GM12865 (cell line): ENCODE measurements at places on chromosomes 6 and 20.
A peak's percentile ranks its signal among the peaks of the same experiment; 100 is the strongest.

- DNase-seq = no peak
Measured at GRCh38 chr6:113489952-113490746, 367.0 kb upstream of the MARCKS start.

DNA sequence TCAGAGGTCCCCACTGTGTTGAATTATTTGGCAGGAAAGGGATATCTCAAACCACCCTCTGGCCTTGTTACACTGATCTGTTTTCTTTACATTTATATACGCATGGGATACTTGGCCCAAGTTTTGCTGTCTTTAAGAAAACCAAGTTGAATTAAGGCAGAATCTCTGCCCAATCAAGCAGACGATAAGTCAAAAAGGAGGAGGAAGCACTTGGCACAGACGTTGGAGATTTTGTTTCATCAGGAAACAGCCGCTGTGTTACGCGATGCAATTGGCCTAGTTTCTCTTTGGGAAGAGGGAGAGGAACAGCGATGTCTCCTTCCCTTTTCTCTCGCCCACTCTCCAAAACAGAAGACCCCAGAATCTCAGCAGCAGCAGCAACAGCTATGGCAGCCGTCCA, 20.2 kb upstream of the NAA20 start:
- DNase-seq = no peak

DNA sequence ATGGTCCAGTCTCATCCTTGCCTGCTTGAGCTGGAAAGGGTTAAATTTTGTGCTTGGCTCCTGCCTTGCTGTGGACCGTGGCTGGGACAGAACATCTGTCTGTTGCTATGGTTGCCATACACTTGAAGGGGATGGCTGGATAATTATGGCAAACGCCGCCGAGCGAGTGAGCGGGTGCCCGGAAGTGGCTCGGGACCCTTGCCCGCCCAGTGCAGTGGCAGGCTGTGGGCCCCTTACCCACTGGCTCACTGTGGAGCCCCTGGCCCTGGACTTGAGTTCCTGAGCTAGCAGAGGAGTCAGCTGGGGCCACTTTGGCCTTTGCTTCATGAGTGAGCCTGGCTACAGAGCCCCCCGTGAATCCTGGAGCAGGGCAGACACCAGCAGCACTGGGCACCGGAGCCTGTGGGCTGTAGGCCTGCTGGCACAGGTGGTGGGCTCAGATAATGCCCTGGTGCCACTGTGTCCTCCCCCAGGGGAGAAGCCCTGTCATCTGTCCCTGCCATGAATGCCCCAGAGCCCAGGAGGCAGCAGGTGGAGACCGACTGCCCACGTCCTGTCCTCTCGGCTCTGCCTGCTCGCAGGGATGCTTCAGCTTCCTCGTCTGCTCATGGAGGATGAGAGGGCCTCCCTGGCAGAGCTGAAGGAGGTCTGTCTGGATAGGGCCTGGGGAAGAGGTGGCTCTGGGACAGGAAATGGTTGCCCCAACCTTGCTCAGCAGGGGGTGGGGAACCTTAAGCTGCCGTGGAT, 25.5 kb upstream of the NOL4L start:
- no peak for DNase-seq

DNA sequence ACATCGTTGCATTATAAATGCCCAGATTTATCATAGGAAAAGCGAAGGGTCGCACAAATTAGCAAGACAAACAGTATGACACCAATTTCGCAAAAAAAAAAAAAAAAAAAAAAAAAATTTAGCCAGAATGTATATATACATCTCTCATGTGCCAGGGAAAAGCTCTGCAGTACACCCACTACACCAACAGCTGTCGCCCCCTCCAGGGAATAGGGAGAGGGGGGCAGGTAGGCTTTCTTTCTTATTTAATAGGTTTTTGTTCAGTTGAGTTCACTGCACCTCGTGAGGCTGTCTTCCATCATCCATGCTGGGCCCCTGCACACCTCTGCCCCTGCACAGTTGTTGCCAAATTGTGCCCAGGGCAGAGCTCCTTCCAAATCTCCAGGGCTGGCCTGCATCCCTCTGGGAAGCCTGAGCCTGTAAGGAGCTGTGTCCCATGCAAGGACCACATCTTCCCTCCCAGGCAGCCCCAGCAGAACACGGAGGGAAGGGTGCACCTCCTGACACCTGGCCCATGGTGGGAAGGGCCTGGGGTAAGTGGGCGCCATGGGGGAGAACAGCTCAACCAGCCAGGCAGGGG, 85.4 kb downstream of the NINL start:
- no peak for DNase-seq

- DNase-seq = no peak
Measured at GRCh38 chr6:157213907-157214565, 109.3 kb downstream of the TMEM242 start.

DNA sequence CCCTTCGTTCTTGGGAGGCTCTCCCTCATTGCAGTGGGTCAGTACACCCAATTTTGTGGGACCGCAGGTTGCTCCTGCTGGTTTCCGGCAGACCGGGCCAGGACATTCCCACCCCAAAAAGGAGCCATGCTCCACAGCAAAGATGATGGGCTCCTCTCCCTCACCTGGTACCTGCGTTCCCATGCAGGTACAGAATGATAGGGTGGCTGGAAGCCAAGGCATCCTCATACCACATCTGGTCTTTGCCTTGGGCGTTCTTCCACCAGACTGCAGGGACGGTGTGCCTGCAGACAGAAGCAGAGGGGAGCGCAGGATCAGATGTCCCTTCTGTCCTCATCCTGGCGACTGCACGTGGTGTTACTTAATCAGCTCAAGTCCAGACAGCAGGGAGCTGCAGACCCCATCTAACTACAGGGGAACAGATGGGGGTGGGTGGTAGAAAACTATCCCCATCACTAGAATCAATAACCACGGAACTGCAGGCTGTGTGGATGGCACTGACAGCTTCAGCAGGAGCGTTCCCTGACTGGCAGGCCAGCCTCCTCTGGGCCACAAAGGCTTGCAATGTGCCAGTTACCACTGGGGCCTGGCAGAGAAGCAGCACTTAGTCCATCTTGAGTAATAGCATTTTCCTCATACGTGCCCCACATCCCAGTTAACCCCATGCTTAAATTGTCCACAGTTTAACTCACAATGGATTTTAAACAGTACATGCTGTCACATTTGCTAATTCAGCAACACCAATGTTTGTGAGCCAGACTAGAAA, 70.4 kb downstream of the ABHD12 start:
- DNase-seq = no peak

DNA sequence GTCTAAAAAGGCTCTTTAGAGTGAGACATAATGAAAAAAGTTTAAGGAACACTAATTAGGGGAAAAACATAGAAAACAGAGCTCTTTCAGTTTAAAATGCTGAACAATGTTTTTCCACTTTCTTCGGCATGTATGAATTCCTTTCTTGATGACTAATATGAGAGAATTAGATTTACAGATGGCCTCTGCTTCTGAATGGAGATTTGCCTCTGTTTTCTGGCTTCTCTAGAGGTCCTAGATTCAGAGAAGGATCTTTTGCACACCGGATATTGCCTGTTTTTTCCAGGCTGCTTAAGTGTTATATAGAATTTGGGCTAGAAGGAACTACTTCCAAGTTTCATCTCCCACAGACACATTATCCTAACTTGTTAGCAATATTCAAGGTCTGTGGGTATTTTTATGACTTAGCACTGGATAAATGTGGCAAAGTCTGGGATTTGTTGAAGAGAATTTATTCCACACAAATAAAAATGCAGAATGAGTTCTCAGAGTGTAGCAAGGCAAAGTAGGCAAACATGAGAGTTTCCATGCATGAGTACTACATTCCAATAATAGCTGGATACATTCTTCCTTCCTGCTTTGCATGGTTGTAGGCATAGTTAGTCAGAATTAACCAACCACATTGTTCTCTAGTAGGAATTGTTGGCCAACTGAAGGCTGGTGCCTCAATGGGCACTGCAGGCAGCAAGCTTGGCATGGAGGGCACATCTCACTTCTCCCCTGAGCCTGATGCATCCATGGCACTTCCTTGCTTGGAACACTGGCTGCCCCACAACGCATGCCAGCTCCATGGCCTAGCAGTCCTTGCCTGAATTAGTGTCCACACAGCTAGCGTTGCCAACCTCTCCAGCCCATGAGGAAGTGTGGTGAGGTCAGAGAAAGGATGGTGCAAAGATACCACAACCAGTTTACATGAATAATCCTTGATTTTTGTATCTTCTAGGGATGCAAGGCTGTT, 224.2 kb downstream of the CLIC5 start:
- DNase-seq = no peak

- no peak for DNase-seq
Measured at GRCh38 chr6:116012471-116012949, 48.2 kb downstream of the FRK start.

GRCh38 chr20:58742668-58743566, 50.3 kb downstream of the NPEPL1 start:
- DNase-seq = no peak

DNA sequence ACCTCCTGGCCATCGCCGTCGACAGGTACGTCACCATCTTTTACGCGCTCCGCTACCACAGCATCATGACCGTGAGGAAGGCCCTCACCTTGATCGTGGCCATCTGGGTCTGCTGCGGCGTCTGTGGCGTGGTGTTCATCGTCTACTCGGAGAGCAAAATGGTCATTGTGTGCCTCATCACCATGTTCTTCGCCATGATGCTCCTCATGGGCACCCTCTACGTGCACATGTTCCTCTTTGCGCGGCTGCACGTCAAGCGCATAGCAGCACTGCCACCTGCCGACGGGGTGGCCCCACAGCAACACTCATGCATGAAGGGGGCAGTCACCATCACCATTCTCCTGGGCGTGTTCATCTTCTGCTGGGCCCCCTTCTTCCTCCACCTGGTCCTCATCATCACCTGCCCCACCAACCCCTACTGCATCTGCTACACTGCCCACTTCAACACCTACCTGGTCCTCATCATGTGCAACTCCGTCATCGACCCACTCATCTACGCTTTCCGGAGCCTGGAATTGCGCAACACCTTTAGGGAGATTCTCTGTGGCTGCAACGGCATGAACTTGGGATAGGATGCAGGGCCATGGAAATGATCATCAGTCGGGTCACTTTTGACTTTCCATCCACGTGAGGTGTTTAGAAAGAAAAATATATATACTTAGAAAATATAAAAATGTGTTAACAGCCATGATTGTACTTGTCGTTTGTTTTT, 868 bp downstream of the MC3R start:
- DNase-seq = peak; percentile 9

DNA sequence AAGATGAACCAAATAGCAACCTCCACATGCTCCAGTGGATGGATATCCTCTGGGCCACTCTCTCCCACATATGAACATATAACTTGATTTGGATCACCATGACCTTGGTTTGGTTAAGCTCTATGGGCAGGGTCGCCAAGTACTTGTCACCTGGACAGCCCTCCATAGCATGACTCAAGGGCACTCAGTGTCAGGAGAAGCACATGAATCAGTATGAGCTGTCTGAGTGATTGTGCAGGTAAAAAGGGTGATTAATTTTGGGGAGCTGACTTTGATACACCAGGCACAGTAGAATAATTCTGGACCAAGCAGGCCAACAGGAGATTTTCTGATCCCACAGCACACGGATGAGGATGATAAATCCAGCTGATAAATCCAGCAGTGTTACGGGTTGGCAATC, 74.4 kb downstream of the OPRM1 start:
- no peak for DNase-seq

DNA sequence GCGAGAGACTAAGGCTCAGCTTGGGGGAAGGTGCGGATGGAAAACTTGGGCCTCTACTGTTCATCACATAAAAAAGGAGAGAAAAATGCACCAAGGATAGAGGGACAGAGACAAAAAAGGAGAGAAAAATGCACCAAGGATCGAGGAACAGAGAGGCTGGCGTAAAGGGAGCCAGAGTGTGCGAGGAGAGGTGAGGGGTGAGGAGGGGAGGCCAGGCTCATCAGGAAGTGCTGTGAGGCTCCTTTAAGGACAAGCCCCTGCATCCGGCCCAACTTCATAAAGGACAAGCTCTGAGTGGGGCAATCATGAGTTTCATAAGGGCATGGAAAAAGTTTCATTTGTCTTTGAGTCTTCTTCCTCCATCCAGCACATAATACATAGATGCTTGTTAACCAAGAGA, 117.2 kb upstream of the NXT1 start:
- no peak for DNase-seq

GRCh38 chr6:83247471-83247870, 54.3 kb downstream of the RWDD2A start:
- DNase-seq = no peak

DNA sequence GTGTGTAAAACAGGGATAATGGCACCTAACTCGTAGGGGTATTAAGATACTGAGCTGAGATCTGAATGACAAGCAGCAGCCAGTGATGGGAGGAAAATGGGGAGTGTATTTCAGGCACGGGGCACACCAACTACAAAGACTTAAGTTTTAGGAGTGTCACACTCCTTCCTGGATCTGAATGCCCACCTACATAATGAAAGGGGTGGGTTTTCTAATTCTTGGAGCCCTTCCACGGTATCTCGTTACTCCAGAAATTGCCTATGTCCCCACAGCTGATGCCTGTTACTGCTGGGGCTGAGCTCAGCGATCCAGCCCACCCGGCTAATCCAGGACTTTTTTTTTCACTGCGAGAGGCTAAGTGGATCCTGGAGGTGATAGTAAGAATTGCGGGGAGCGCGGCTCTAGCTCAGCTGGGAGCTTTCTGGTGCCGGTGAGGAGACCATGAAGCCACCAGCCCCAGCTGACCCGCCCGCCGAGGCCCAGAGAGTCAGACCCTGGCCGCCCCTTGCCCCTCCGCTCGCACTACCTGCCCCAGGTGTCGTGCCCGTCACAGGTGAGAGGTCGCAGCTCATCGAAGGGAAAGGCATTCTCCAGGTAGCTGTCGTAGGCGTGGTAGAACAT, 727 bp downstream of the EDEM2 start:
- peak; percentile 23 for DNase-seq

DNA sequence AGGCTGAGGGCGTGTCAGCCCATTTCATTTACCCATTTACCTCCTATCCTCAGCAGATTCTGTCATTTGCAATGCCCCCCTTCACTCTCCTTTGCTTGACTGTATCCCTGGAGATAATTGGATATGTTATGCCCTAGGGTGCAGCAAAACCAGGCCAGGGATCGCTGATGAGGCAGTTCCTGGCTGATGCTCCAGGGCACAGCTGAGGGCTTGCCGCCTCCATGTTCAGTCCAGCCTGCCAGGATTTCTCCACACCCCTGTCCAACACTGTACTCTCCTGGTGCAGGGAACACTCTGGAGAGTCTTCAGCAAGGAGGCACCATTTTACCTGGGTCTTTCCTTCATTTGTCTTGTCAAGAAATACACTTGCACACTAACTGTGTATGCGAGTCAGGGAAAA, 532.1 kb upstream of the CHD6 start:
- DNase-seq = no peak

GRCh38 chr20:30985386-30985785, 272.1 kb upstream of the DEFB115 start:
- DNase-seq = no peak

GRCh38 chr20:46695892-46696291, 6.6 kb upstream of the TP53RK start:
- DNase-seq = no peak

DNA sequence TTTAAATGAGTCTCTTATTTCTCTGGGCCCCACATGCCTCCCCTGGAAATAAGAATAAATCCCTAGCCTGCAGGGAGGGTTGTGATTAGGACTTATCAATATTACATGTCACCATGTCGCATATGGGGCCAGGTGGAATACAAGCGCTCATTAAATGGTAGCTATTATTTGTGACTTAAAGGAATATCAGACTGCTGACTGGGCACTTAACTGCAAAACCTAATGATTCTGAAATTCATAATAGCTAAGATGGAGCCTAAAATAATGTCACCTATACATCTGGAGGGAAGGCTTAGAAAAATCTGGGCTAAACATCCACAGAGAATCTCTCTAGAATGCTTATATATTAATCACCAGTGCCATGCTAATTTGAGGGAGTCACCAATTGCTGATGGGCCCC, 106.5 kb downstream of the LRFN2 start:
- DNase-seq = no peak
